ENCODE measurements at places on chromosomes 16 and 17.

DNA sequence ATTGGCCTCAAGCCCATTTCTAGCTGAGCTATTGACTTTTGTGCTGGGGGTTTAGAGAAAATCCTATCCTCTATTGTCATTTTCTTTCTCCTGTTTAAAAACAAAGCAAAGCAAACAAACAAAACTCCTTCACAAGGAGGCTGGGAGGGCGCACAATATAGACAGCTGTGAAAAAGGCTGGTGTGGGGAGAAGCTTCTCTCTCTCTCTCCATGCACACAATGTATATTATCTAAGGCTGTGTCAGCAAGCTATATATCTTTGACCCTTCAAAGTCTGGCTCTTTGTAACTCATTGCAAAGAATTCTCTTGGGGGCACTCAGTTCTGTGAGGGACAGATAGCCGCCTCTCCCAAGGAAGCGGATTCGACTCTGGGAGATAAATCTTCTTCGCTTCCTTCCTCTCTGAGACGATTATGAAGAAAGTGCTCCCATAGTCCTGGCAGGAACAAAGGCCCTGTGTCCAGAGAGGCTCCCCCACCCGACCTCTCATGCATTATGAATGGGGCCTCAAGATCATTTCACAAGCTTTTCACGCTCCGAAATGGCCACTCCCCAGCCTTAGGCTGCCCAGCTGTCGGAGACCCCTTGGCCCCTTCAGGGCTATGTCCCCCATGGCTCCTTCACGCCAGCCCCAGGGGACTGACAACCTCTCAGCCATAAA is 33.2 kb upstream of the MEAK7 start:
- DNase-seq: no peak

DNA sequence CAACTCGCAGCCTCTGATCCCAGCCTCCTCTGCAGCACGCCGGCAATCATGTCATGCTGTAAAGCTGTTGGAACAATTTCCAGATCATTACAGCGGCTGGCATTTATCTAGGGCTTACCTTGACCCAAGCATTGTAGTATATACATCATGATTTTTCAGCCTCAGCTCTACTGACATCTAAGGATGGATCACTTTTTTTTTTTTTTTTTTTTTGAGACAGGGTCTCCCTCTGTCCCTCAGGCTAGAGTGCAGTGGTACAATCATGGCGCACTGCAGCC is 103.3 kb downstream of the CMIP start:
- no peak for DNase-seq

DNA sequence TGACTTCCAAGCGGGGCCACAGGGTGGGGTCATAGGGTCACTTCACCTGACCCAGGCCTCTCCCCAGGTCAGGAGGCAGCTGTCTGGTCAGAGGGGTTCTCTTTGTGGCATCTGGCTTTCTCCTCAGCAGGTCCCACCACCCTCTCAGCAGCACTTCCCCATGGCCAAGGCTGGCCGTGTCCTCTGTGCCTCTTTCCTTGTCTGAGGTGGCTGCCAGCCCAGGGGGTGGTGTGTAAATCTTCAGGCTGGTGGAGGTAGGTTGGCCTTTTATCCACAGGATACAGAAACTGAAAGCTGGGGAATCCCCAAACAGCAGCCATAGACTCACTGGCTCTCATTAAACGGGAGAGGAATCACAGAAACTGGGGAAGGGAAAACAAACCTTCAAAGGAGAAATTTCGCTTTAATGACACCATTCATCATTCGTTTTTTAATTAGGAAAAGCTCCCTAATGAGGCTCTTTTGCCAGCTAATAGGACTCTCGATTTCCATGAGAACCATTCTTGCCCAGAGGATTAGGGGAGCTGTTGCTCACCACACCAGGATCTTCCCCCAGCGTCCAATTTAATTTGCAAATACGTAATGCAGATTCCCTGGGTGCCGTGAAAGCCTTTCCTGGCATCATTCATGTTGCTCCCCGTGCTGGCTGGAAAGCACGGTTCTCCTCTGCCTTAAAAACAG is 18.0 kb downstream of the C17orf75 start:
- DNase-seq: no peak

GRCh38 chr17:79065105-79065670 is 9.4 kb upstream of the ENGASE start:
- no peak for DNase-seq

DNA sequence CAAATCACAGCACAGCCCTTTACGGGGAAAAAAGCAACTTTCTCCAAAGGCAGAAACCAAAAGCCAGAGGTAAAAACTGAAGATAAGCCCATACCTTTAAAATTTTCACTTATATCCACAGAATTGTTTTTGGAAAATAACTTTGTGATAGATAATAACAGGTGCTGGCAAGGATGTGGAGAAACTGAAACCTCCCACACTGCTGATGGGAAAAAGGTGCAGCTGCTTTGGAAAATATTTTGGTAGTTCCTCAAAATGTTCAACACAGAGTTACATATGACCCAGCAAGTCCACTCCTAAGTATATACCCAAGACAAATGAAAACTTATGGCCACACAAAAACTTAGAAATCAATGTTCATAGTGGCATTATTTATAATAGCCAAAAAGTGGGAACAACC is 12.2 kb downstream of the EFTUD2 start:
- DNase-seq: no peak

- DNase-seq: no peak
Observed at GRCh38 chr16:66050991-66051390, 315.5 kb upstream of the CDH5 start.

- no peak for DNase-seq
Observed at GRCh38 chr17:77841742-77842527, 116.6 kb upstream of the TNRC6C start.

GRCh38 chr16:87495578-87496446 is 3.0 kb upstream of the ZCCHC14 start:
- no peak for DNase-seq

- no peak for DNase-seq
Observed at GRCh38 chr17:80303824-80304223, 43.2 kb downstream of the RNF213 start.

DNA sequence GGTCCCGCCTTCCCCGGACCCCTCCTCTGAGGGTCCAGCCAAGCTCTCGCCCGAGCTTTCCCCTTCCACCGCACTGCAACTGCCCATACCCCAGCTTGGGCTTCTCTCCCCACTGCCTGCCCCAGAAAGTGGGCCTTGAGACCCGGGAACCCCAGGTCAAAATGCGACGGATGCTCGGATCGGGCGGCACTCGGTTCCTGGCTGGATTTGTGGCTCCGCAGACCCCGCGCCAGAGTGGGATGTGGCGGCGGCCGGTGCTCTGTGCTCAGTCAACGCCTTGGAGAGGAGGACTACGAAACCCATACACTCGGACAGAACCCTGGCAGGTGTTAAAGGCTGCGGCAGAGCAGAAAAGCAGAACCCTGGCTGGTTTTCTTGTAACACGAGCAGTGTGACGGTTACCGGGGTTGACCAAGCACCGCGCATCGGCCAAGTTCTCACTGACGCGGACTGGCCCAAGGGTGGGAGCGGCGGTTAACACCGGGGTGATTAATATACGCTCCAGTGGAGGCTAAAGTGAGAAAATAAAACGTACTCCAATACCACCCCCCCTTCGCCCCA is 885 bp upstream of the SLFN13 start:
- no peak for DNase-seq

DNA sequence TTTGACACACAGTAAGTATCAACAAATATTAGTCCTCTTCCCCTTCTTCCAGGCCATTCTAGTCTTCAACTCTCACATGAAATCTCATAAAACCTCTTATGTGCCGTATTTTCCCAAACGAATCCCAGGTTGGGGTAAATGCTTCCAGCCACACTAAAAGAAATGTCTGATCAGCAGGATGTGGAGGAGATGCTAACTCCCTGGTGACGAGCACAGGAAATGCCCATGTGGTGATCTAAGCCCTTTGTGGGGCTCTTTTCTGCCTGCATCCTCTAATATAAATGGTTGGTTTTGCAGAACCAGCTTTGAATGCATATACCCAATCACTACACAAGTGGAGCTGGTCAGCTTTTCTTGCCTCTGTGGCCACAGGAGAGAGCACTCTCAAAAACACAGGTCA is 498.2 kb upstream of the ERCC4 start:
- no peak for DNase-seq

GRCh38 chr16:87363771-87364455 is 19.7 kb downstream of the FBXO31 start:
- no peak for DNase-seq

GRCh38 chr16:11359370-11359769 is 14.1 kb downstream of the RMI2 start:
- no peak for DNase-seq

DNA sequence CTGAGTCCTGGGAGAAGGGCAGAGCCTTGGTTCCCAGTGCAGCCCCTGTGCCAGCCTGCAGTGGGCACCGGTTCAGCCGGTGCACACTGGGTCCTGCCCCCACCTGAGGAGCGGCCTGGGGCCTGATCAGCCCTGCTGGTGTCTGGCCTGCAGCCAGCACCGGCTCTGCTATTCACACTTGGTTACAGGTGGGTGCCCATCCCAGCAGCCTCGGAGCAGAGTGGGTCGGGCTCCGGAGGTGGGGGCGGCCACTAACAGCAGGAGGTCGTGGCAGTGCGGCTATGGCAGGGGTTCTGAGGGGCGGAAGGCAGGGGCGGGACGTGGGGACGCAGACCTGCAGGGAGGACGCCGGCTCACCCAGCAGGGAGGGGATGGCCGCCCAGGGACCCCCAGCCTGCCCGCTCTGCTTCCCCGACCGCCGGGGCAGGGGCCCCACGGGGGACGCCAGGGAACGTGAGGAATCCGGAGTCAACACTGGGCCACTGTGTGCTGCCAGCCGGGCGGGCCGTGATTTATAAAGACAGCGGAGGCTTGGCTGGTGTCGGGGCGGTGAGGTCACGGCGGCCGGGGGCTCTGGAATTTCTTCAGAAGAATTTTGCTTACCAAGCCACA is 20.3 kb downstream of the METRNL start:
- no peak for DNase-seq

DNA sequence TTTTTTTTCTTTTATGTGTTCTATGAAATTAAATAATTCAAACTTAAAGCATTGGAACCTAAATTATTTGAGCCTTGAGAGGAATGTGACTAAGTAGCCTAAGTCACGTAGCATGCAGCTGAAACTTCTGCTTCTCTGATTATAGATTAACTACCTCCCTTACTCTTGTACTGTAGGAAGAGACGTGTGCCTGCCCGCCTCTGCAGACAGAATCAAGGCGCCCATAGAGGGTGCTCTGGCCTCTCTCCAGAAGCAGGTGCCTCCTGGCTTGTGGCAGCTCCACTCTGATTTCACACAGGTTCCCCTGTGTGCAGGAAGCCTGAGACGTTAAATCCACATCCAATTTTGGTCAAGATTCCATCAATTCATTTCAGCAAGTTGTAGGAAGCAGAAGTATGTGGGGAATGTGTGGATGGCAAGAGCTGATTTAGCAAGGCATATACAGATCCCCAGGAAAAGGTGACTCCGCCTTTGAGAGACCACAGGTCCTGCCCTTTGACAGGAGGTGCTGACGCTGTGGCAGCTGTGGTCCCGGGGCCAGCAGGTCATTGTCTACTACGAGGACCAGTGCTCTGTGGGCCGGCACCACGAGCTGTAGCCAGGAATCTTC is 1418.8 kb downstream of the CDH11 start:
- no peak for DNase-seq

DNA sequence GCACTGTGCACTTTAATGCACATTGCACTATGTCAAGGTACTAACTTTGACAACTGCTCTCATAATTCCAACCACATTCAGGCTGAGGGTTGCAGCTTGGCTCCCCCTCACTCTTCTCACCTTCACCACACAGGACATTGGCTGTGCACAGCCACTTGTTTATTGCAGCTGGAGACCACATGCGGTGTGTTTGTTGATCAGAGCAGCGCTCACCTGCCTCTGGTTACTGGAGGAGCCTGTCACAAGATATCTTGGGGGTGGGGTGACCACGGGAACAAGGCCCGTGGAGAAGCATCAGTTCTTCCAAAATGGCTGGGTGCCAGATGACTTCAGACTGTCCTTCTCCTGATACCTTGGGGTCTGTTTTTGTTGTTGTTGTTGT is 10.6 kb upstream of the CCL5 start:
- no peak for DNase-seq

DNA sequence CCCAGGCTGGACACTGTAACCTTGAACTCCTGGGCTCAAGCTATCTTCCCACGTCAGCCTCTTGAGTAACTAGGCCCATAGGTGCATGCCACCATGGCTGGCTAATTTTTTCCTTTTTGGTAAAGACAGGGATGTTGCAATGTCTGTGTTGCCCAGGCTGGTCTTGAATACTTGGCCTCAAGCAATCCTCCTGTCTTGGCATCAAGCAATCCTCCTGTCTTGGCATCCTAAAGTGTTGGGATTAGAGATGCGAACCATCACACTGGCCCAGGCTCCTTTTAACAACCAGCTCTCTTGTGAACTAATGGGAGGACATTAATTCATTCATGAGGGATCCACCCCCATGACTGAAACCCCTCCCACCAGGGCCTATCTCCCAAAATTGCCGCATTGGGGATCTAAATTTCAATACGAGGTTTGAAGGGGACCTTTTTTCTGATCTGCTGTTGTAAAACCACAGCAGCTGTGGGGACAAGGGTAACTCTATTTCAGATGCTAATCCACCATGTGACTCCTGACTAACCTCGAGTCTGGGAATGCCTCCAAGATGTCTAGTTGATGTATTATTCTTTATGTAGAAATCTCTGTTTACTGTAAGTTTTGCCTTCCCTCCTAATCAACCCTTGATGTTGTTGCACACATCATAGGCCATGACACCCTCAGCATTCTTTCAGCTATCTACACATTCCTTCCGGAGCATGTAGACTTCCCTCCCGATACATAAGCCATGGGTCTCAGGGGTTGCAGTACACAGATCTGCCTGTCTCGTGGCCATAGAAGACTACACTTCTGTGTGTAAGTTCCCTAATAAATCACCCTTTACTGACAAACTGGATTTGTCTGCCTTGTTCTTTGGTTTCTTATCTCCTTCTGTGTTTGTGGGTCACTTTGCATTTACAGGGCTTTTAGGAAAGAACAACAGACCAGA is 37.6 kb downstream of the RNF112 start:
- peak; percentile 61 for DNase-seq

- no peak for DNase-seq
Observed at GRCh38 chr16:84475643-84476240, 28.7 kb downstream of the MEAK7 start.

- no peak for DNase-seq
Observed at GRCh38 chr16:58507195-58507962, 7.4 kb downstream of the NDRG4 start.

GRCh38 chr16:59543641-59544040 is 809.5 kb upstream of the GOT2 start:
- DNase-seq: no peak

Measured in Panc1 (cell line).